ENCODE measurements at places on chromosomes 3 and 15.

DNA sequence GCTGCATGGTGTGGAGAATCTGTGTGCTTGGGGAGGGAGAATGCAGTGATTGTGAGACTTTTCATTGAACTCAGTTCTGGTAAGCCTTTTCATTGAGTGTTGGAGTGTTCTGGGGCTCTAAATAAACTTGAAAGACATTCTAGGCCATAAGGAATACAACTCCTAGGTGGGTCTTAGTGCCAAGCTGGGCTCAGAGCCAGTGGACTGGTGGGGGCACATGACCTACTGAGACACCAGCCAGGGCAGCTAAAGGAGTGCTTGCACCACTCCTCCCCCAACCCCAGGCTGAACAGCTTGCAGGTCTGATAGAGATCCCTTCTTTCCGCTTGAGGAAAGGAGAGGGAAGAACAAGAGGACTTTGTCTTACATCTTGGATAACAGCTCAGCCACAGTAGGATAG, 21.7 kb upstream of the KPNA4 start:
- DNase-seq, result no peak

DNA sequence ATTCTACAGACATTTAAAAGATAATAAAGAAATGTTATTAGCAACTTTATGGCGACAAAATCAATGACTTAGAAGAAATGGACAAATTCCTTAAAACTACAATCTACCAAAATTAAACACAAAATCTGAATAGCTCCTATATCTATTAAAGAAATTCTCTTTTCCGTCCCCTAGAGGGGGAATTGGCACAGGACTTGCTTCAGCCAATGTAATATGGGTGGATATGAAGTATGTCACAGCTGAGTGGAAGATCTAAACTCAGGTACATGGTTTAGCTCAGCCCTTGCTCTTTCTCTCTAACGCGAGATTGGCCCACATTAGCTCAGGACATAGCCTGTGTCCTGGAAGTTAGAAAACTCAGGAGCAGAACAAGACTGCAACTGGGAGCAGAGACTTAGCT, 79.3 kb downstream of the DNAH12 start:
- no peak for DNase-seq

DNA sequence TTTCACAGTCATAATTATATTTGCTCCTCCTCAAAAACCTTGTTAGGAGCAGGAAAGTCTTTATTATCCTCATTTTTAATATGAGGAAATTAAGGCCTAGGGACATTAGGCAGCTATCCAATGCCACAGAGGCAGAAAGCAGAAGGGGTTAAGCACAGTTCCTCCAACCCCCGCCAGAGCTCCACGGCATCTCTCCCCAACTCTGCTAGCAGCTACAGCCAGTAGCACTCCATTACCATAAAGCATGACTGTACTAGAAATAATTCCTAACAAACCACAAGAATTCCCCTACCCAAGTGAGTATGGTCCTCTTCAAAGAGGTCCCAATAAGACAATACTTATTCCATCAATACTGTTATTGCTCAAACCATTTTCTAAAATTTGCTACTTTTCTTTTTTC, 9.8 kb downstream of the HEG1 start:
- no peak for DNase-seq

DNA sequence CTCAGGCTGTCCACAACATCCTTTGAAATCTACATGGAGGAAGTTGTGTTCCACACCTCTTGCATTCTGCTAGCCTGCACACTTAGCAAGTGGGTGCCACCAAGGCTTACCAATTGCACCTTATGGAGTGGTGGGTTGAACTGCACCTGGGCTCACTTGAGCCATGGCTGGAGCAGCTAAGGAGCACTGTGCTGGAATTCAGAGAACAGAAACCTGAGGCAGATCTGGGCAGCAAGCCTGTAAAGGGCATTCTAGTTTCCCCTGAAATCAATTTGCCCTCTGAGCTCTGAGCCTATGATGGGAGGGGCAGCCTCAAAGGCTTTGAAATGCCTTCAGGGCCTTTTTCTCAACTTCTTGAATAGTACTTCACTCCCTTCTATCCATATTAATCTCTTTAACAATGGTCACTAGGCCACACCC, 18.0 kb downstream of the BTLA start:
- no peak for DNase-seq

- DNase-seq, result no peak
Measured at GRCh38 chr3:50661321-50661837, 13.3 kb upstream of the DOCK3 start.

- DNase-seq, result no peak
Measured at GRCh38 chr15:41897363-41897799, 3.5 kb upstream of the SPTBN5 start.

- no peak for DNase-seq
Measured at GRCh38 chr15:101206176-101206591, 45.7 kb downstream of the CHSY1 start.

DNA sequence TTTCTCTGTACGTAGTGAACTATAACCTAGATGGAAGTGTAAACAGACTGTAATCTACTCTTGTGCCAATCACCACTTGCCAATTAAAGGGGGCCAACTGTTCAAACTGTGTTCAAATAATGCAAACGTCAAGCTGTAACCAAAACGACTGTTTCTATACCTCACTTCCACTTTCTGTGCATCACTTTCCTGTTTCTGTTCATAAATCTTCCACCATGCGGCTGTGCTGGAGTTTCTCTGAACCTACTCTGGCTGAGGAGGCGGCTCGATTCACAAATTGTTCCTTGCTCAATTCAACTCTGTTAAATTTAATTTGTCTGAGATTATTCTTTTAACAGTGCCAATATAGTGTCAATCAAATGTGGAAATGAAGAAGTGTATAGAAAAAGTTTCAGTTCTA, 206.7 kb upstream of the TBC1D5 start:
- DNase-seq, result no peak

GRCh38 chr3:62188681-62189375, 184.5 kb downstream of the FEZF2 start:
- peak; percentile 75 for DNase-seq

DNA sequence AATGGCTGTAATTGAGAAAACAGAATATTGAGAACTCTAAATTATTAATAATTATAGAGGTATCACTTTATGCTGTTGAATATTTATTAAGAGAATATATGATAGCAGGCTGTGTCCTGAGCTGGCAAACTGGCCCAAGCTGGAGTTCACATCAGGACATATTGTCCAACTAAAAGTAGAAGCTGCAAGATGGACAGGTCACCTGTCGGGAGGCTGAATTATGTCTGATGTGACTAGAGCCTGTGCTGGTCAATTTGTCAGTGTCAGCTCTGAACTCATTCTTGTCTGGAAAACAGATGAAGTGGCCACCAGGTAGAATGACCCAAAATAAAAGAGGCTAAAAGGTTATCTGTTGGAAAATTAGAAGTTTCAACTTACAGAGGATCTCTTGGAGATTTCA, 392.2 kb downstream of the LRTM1 start:
- DNase-seq, result no peak

DNA sequence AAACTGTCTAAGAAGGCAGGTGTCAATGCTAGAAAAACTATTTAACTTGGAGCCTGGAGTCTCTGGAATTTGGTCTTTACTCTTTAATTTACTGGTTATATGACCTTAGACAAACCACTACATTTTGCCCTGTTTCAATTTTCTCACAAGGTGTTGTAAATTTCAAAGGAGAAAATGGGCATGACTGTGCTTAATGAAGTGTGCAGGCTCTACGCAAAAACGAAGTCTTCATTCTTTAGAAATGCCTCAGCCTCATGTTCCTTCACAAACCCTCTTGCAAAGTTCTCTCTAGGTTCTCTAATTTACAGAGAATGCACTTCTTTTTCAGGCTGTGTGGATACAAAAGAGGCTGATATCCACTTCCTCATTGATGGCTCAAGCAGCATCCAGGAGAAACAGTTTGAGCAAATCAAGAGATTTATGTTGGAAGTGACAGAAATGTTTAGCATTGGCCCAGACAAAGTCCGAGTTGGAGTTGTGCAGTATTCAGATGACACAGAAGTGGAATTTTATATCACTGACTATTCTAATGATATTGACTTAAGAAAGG, 39.1 kb downstream of the COL6A5 start:
- no peak for DNase-seq

DNA sequence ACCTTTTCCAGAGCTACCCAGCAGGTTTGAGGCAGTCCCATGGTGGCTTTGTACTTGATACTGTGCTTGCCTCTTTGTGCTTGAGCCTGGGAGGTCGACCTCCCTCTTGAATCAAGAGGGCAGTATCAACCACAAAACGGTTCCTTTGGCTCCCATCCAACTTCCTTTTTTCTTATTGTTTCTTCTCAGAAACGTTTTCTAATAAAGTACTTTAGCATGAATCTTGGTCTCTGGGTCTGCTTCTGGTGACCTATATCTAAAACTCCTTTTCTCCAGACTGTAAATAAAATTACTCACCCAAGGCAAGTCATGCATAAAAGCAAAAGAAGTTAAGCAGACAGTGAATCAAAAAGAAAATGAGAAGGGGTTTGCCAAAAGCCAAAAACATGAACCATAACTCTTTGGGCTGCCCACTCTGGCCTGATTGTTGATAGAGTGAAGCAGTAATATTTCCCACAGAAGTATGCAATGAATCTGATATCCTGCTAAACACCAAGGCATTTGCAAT, 112.2 kb upstream of the SLC4A7 start:
- DNase-seq, result no peak

DNA sequence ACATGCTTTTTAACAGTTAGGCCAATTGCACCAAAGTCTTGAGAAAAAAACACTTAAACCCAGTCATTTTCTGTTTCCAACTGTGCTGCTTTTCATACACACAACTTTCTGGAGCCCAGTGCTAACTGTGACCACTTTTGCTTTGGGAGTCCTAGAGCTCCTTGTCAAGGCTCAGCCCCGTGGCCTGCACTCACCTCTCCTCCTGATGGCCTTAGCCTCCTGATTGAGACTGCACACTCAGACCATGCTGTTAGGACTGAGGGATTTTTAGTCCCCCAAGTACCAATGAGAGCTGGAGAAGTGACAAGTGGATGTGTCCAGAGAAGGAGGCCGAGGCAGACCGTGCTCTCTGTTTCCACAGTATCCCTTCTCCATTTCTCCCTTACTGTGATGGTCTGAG, 15.2 kb upstream of the RARRES1 start:
- DNase-seq, result no peak

GRCh38 chr3:58720526-58720925, 54.0 kb upstream of the FAM3D start:
- DNase-seq, result no peak

GRCh38 chr15:74438721-74439316, 5.1 kb upstream of the SEMA7A start:
- peak; percentile 78 for DNase-seq

DNA sequence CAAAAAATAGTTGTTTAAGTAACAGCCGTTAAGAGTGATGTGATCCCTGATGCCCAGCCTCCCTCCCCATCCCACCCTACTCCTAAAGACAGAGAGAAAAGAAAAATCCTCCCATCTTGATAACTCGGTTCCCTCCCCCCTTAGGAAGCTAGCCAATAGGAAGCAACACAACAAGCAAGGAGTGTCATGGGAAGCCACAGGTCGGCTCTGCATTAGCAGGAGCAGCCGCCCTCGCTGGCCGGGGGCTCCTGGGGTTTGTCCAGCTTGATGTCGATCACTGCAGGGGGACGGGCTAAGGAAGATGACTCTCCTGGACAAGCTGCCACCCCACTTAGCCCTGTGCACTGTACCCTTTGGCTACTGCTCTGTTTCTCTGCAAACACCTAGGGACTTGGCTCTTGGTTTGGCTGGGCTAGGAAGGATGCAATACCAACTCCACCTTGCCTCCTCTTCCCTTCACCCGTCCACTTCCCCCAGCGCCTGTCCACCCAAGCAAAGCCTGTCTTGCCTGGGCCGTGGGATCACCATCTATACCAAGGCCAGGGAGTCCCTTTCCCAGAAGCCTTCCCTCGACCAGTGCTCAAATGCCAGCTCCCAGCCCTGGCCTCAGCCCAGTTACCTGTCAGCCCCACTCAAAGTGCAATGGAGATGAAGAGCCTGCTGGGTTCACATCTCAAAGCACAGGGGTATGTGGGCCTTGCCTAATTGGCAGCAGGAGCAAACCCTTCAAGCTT, 23.1 kb downstream of the SRPRB start:
- DNase-seq, result peak; percentile 52

DNA sequence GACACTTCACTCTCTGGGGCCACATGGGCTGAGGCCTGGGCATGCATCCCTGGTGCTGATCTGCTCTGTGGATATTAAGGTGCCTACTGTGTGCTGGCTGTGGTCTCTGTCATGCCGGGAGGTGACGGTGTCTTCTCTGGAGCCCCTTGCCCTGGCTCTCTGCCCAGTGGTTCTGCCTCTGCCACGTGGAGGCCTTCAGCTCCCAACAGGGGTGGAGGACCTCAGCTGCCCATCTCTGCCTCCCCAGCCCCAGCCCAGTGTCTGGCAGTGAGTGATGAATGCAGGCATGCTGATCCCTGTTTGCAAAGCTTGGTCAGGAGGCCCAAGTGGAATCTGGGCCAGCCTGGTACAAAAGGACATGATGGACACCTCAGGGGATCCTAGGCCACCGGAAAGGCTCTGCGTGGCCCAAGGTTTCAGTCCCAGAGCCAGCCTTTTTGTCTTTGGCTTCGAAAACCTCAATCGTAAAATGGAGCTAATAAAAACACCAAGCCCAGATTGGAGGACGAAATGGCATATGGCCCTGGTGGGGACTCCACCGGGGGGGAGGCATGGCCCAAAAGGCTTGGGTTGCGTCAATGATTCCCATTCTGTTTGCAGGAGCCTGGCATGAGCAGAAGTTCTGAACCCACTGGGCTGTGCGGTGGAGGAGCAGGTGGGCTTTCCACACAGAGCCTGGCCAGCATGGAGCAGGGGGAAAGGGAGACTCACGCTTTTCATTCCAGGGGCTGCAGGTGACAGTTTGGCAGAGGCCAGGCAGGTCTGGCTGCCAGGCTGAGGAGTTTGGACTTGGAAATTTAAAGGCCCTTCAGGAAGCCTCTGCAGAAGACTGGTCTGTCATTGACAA, 54.7 kb upstream of the KLF13 start:
- DNase-seq, result peak; percentile 5

DNA sequence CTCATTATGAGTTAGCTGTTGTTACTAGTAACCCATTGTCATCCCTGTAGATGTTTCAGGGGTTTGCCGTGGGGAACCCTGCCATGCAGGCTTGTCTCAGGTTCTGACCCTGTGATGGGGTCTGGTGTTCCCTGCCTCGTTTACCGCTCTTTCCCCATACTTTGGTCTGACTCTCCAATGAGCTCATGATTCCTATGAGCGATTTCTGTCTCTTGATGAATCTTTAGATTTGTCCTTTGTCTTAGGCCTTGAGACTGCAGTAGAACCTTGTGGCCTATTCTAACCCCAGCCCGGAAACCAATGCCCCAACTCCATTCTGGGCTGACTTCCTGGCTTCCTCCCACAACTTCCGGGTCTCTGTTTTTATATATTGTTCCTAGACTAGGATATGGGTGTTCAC, 11.3 kb upstream of the IQGAP1 start:
- no peak for DNase-seq

GRCh38 chr3:142724682-142725356, 985 bp downstream of the TRPC1 start:
- DNase-seq, result peak; percentile 75

- DNase-seq, result no peak
Measured at GRCh38 chr3:157660847-157661246, 157.6 kb upstream of the VEPH1 start.

GRCh38 chr3:100104442-100104798, 9.9 kb downstream of the FILIP1L start:
- no peak for DNase-seq

GRCh38 chr3:146345900-146346299, 95.0 kb upstream of the PLSCR4 start:
- DNase-seq, result no peak

- DNase-seq, result no peak
Measured at GRCh38 chr15:66700412-66700801, 1.6 kb upstream of the SMAD6 start.

- no peak for DNase-seq
Measured at GRCh38 chr15:44194323-44195150, 534 bp downstream of the FRMD5 start.

GRCh38 chr3:114441386-114441785, 147.6 kb downstream of the TIGIT start:
- DNase-seq, result no peak
